ENCODE measurements at places on chromosomes 3 and 15.

DNA sequence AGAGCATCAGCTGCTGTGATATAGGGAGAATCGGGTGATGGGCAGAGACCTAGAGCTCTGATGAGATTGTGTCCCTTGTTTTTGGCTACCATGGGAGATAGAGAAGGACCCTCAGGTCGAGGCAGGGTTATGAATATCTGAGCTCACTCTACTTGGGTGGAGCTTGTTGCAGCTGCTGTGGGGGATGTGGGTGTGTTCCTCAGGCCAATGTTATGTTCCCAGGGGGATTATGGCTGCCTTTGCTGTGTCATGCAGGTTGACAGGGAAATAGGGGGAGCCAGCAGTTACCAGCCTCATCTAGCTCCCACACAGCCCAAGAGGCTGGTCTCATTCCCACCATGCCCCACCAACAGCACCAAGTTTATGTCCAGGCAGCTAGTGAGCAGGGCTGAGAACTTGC is 131.5 kb downstream of the TRIM42 start:
- DNase-seq = no peak

GRCh38 chr3:68706096-68706495 is 226.3 kb downstream of the TAFA4 start:
- no peak for DNase-seq

GRCh38 chr3:150319900-150320299 is 88.2 kb upstream of the TSC22D2 start:
- no peak for DNase-seq

GRCh38 chr15:101198031-101198575 is 53.7 kb downstream of the CHSY1 start:
- no peak for DNase-seq

- no peak for DNase-seq
Measured at GRCh38 chr3:38312356-38312755, 30.3 kb downstream of the SLC22A14 start.

DNA sequence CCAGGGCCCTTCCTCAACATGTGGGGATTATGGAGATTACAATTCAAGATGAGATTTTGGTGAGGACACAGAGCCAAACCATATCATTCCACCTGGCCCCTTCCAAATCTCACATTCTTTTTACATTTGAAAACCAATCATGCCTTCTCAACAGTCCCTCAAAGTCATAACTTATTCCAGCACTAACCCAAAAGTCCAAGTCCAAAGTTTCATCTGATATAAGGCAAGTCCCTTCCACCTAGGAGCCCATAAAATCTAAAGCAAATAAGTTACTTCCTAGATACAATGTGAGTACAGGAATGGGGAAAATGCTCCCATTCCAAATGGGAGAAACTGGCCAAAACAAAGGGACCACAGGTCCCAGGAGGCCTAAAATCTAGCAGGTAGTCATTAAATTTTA is 309.5 kb upstream of the SLITRK3 start:
- no peak for DNase-seq

- no peak for DNase-seq
Measured at GRCh38 chr3:181134873-181135272, 145.3 kb upstream of the DNAJC19 start.

DNA sequence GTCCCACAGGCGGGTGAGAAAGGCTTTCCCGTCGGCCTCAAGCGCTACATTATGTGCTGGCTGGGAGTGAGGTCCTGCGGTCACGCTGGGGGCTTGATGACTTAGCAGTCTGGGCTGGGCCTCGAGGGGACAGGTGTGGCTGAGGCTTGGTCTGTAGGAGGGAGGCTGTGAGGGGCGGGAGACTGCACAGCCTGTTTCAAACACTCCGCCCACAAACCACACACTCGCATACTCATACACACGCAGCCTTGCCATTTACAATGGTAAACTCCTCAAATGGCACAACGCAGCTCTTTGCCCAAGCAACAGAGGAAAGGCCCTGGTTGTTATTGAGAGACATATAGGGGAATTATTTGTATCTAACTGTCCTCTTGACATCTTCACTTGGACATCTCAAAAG is 32.4 kb upstream of the RASGRF1 start:
- DNase-seq = no peak

DNA sequence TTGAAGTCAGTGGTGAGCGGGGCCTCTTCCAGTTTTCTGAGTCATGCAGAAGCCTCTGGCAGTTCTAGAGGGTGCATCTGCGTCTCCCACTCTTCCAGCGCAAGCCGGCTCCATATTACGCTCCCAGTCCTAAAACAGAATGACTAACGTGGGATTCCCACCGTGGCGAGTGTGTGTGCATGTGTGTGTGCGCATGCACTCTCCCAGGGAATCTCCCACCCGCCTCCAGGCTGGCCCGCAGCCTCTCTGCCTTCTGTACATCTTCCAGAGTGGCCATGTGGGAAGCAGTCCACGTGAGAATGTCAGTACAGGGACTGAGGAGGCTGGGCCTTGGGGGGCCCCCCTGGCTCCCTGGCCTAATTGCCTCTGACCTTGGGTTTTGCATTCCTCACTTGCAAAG is 87.7 kb downstream of the LSM3 start:
- no peak for DNase-seq

GRCh38 chr15:99181545-99181971 is 67.8 kb downstream of the TTC23 start:
- no peak for DNase-seq

GRCh38 chr3:126025862-126026261 is 56.9 kb downstream of the ROPN1B start:
- no peak for DNase-seq

- no peak for DNase-seq
Measured at GRCh38 chr3:134148534-134148933, 102.1 kb downstream of the RYK start.

DNA sequence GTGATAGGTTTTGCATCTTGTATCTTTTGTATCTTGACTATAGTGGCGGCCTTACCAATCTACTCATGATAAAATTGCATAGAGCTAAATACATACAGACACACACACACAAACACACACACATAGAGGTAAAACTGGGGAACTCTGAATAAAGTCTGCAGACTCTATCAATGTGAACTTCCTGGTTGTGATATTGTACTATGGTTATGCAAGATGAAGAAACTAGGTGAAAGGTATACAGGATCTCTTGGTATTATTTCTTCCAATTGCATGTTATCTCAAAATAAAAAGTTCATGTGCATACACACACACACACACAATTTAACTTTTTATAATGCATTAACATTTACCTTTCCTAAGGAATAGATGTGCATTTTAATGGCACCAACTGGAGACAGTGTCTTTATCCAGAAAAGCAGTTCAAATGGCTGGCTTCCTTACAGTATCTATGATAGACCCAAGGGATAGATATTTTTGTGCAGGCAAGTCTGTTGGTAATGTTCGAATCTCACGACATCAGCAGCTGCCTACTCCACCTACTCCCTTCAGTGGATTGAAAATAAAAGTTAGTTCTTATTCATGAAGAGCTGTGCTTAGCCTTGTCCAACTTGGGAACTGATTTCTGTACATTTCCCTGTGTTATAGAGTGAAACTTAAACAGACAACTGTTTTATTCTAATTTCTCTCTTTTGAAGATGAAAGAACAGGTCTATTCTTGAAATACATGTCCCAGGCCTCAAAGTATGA is 46.9 kb upstream of the SPRED1 start:
- DNase-seq = no peak

- peak; percentile 6 for DNase-seq
Measured at GRCh38 chr3:9730657-9731205, 804 bp upstream of the BRPF1 start.

DNA sequence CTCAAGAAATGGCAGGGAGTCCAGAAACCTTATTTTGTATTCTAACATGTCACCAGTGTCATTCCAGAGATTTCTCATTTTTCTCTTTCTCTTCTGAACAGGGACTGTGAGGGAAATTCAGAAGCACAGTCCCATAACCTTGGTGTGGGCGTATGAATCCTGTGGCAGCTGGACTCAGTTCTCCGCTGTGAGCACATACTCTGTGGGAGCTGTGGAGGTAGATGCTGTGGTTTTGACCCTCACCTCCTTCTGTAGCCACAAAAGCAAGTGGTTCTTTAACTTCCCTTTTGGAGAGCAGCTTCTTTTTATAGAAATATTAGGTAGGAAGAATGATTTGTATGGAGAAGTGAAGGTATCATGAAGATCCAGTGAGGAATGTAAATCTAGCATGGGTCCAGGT is 13.4 kb downstream of the TMEM207 start:
- no peak for DNase-seq

DNA sequence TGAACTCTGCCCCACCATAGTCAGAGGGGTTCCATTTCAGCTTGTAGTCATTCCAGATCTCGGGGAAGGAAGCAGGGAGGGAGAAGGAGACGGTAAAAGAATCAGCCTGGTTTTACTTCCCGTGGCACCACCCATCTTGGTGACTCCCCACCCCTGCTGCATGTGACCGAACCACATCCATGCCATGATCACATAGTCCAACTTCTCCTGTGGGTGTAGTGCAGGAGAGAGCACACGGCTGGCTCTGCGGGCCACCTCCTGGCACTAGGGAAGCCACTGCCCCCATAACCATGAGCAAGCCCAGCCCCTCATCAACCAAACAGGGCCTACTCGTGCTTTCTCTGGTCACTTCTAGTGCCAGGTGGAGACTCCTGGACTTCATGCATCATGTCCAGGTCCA is 3.7 kb downstream of the CHRNA3 start:
- no peak for DNase-seq

All from NCI-H187 treated with DMSO at 0.1 percent for 48 hours (cell line).